Left ventricle myocardium inferior (tissue), 1 donor: ENCODE measurements at places on chromosomes 13 and 19.

DNA sequence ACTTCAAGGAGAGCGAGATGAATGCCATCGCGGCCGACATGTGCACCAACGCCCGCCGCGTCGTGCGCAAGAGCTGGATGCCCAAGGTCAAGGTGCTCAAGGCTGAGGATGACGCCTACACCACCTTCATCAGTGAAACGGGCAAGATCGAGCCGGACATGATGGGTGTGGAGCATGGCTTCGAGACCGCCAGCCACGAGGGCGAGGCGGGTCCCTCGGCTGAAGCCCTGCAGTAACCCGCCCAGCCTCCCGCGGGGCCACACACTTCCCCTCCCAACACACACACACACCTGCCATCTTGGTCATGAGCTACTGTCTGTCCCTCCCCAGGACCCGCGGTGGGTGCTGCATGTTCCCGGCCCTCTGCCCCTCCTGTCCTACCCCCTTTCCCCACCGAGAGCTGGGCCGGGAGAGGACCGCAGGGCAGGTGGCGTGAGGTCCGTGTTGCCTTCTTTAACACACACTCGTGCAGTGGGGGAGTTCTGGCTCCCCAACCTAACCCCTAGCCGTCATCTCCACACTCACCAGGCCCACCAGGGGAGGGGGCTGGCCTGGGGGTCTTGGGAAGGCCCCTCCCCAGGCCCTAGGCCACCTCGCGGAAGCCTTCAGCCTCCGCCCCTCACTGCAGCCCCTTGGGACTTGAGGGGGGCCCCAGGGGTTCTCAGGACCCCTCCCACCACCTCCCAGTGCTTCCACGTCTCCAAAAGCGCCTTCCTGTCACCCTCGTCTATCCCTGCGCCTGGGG lies 11.8 kb downstream of the STX10 start:
- no peak for DNase-seq

- DNase-seq, result no peak
These were observed 10.6 kb downstream of the NCLN start for GRCh38 chr19:3196064-3196932.

GRCh38 chr19:35162471-35163326 lies 8.2 kb downstream of the FXYD5 start:
- DNase-seq, result no peak

GRCh38 chr13:52850396-52851136 lies 2.1 kb upstream of the PCDH8 start:
- peak; percentile 72 for DNase-seq

GRCh38 chr19:42397263-42398166 lies 7.4 kb upstream of the CNFN start:
- DNase-seq, result no peak

DNA sequence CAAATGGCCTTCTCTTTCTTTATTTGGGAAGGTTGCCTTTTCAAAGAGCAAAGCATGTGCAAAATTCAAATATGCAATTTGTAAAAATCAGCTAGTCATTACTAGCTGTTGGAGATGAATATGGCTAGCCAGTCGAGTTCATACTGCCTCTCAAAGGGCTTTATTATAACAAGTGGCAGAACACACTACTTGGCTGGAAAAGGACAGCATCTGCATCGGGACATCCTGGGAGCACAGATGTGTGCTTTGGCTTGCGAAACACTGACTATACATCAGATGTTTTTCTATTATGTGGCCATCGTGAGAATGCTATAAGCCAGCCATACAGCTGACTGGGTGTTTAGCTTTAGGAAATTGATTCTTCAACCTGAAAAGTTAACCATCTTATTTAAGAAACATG lies 424.2 kb downstream of the KCTD12 start:
- DNase-seq, result no peak

DNA sequence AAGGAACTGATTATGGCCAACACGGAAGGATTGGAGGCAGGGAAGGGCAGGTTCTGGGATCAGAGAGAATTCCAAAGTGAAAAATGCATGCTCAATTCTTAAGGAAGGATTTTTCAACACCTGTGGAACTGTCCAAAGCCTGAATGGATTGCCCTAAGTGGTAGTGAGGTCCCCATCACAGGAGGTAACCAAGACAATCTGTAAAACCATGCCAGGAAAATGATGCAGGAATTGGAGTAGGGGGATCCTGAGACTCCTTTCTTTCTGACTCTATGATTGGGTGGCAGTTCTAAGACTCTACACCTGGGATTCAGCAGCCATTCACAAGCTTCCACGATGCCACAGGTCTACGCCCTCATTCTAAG lies 56.5 kb upstream of the ZNRF4 start:
- DNase-seq, result no peak

GRCh38 chr13:55230570-55230908 lies 1910.2 kb upstream of the PRR20A start:
- DNase-seq, result no peak

GRCh38 chr19:45865269-45865948 lies 1.3 kb downstream of the FOXA3 start:
- DNase-seq, result no peak

DNA sequence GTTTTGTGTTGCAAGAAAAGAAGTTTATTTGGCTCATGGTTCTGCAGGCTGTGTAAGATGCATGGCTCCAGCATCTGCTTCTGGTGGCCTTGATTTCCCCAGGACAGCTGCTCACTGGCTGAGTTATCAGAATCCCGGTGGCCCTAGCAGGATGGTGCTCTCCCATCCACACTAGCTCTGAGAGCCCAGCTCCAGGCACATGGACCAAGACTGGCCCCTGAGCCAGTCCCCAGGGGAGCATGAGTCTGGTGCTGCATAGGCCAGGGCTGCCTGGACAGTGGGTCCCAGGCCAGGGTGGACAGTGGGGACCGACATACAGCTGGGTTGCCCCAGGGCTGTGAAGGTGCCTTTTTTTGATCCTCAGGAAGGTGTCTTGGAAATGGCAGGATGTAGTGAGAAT lies 10.4 kb downstream of the ADGRE2 start:
- DNase-seq, result no peak

DNA sequence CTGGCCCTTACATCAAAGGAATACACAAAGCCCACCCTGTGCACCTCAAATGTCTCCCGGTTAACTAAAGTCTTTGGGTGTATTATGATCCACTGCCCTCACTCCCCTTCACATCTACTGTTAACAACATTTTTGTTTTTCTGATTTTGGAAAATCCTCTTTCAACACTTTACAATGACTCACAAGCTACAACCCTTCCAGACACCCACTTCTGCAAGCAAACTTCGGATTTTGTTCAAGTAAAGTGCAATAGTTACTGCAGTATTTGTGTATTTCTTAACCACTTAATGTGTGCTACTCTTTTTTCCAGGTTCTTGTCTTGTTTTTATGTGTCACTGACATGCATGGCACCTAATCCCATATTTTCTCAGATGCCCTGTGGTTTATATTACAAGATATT lies 101.1 kb downstream of the EDNRB start:
- no peak for DNase-seq

GRCh38 chr13:27704681-27705080 lies 83.0 kb downstream of the POLR1D start:
- DNase-seq, result no peak

DNA sequence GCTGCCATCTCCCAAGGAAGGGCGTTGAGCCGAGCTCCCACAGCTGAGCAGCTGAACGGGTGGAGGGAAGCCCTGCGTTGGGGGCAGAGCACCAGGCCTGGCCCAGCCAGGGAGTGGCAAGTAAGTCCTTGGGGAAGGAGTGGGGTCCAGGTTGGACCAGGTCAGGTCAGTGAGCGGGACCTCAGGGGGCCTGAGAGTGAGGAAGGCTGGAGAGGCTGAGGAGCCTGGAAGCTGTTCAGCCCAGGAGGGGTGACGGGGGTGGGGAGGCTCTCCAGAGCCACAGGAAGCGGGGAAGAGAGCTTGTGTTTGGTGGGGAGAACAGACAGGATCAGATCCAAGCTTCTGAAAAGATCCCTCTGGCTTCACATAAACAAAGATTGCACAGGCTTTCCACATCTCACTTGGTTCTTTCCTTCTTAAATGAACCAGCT lies 55.4 kb upstream of the ATP12A start:
- DNase-seq, result no peak
